Muscle of leg (tissue), 16 donors: ENCODE measurements at places on chromosomes 4 and X.

GRCh38 chr4:80336582-80336981 is 1.1 kb downstream of the CFAP299 start:
- peak; percentile 37 for DNase-seq

GRCh38 chr4:176540814-176541213 is 221.0 kb downstream of the SPCS3 start:
- DNase-seq, result no peak

DNA sequence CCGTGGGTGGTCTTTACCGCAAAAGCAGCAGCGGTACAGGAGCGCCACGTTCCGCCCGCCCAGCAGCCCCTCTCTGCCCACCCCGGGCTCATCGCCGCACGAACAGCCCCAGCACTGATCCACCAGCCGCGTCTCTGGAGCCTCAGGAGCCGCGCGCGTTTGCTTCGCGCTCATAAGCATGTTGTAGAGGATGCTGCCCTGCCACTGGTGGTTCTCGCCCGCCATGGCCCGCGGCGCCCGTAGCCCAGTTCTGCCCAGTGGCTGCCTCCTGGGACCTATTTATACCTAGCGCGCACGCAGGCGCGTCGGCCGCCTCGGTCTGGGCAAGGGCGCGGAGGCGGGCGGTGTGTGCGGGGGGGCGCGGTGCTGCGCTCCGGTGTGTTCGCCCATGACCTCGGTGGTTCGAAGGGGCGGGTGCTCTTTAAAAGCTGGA is at the start of gene NR0B1:
Gene NR0B1 (minus strand): TSS at position 252 of the 433 bp plus-strand sequence. CDS start 27 bp downstream, at position 225.
- no peak for DNase-seq

DNA sequence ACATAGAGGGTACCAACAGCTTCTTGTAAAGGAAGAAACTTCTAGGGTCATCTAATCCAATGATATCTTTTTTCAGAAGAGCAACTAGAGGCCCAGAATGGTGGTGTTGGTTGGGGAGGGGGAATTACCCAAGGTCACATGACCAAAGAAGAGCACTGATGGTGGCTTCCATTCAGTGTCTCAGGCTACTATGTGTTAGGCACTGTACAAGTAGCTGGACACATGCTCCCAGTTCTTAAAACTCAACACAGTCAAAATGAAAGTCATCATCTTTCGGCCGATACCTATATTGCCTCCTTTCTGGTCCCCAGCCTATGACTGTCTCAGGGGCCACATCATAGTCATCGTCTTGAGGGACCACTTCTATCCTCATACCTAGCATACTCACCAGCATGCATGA is 88.1 kb downstream of the ARHGAP6 start:
- DNase-seq, result no peak

DNA sequence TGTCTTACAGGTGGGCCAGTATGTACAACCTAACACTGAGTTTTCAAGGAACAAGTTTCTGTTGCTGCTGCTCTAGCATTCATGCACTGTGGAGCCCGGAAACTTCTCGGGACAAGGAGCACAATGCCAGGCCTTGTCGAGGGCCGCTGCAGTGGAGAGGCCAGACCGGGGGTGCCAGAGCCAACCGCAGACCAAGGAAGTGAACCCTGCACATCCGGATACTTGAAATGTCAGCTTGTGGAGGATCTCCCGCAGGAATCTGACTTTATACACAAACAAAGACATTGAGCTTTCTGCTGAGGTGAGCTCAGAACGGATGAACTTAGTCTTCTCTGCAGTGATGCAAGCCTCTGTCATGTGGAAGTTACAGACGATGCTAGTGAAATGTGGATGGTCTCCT is 99.5 kb downstream of the ZNF827 start:
- no peak for DNase-seq

DNA sequence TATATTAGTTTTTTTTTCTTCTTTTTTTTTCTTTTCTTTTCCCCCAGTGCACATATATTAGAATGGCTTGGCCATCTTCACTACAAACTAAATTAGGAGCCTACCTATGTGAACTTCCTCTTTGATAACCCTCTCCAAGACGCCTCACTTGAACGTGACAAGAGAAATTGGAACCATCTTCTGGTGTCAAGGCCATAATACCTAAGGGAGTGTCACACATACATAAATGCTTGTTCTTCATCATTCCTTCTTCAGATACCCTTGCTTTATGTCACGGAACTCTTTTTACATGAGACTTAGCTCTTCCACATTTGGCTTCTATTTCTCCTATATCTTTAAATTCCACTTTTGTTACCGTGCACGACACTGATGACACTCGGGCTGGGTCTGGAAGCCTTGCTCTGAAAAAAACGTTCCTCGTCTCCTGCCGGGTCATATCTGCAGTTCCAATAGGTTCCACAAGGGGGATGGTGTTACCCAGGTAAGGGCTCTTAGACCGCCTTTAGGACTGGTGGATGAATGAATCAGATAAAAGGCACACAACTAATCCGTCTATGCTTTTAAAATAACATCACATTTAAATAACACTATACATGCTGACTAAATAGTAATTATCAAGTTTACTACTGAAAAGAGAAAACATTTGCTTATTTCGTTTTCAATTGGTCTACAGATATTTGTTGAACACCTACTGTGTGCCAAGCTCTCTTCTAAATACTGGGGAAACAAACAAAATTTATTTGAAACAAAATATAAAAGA is 19.9 kb downstream of the DGAT2L6 start:
- DNase-seq, result peak; percentile 22

GRCh38 chr4:25076625-25077398 is 46.1 kb upstream of the LGI2 start:
- peak; percentile 62 for DNase-seq

DNA sequence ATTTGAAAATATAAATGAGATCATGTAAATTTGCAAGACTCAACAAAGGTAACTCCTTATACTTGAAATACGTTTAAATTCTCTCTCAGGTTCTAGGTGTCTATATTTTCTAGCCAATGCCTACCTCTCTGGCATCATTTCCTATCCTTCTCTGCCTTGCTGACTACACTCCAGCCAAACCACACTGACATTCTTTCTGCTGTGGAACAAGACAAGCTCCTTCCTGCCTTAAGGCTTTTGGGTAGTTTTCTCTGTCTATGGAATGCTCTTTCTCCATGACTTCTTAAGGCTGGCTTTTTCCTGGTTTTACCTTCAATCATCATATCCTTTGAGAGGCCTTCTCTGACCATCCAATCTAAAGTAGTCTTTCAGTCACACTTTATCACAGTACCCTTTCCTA is 201.0 kb downstream of the SPRY1 start:
- no peak for DNase-seq

DNA sequence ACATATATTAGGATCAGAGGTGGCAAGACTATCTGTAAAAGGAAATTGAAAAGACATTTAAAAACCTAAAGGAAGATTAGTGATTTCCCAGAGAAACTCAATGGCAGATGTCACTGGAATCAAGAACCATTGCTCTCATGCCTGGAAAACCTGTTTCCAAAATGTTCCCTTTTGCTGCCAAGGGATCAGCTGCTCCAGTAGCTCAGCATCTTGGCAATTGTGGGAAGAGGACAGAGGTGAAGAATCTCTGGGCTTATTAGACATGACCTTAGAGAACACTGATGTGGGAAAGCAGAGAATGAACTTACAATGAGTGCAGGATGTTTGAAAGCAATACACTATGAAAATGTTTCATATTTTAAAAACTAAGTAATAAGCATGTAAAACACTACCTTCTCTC is 98.3 kb downstream of the SHROOM3 start:
- peak; percentile 79 for DNase-seq

DNA sequence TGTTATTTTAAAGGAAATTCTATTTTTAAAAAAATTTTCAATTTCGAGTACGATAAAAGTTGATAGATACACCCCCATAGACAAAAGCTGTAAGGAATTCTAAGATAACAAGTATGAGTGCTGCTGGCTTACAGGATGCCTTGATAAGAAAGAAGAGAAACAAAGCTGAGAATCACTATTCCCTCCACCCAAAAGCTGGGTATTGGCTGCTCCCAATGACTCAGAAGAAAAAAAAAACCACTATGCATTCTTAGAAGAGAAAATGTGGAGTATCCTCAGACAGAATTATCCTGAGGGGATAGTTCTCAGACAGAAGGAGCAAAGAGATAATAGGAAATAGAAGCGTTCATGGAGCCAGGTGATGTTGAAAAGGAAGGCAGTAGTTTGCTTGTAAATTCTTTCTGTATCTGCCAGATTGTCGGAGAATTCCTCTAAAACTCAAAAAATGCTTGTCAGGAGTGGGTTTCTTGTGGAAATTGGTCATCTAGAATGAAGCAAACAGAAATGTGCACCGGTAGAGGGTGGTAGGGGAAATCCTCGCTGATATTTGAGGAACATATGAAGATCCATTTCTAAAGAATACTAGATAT is 217.5 kb upstream of the ADAMTS3 start:
- no peak for DNase-seq

DNA sequence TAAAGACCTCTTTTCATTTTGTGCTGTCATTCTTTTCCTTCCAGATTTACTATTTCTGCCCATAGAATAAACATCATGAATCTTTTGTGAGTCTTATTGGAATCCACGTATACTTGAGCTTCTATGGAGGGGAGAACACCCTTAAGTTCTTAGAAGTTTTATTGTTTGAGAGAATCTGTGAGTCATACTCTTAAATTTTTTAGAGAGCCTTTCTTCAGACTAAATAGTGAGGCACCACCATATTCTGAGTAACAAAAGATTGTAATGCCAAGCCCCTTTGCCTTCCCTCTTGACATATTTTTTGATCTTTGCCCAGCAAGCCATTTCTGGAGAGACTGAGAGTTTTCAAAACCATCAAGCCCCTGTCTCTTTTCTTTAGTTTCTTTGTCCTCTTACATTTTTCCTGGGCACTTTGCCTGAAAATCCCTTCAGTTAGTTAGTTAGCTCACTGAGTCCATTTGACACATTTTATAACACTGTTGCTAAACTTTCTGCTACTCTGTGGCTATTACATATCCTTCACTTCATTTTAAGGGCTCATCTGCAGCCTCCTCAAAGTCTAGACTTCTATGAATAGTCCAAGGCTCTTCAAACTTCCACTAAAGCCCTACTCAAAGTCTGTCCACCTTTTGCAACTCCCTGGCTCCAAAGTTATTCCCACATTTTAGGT is 65.3 kb upstream of the NDUFC1 start:
- DNase-seq, result no peak

GRCh38 chrX:65744965-65745364 is 77.5 kb downstream of the MSN start:
- DNase-seq, result no peak

DNA sequence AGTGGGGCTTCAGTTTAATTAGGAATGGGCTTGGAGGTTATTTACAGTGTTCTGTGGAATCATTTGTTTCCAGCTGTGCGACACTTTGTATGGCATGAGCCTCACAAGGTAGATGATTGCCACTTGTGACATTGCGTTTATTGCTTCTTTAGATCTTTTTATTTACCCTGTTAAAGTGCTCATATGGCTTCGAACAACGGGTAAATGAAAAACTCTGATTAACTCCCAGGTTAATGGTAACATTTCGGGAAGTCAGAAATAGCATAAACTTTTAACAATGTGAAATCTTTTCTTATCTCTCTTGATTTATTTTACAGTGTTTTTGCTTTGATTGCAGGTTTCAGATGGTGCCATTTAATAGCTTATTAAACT is 494.3 kb downstream of the IDS start:
- DNase-seq, result no peak

- DNase-seq, result peak; percentile 53
Observed at GRCh38 chr4:121668368-121669162, 28.2 kb downstream of the ANXA5 start.

DNA sequence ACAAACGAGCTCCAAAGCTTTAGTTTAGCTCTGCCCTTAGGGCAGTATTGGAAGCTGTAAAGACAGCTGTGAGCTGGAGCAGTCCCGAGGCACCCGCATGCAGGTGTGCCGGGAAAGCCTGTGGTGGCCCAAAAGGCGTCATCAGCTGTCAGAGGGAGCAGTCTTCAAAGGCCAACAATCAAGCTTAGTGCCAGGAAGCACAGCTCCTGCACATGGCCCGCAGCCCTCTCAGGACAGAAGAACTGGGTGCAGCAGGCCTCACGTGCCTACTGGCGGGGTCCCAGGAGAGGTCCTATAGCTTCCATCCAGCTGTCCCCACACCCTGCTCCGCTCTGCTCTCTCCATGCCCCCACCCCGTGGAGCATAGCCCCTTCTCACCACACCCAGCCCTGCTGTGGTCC is 92.2 kb upstream of the TRIM2 start:
- no peak for DNase-seq

GRCh38 chr4:1191621-1192020 is 19.2 kb upstream of the SPON2 start:
- peak; percentile 16 for DNase-seq

DNA sequence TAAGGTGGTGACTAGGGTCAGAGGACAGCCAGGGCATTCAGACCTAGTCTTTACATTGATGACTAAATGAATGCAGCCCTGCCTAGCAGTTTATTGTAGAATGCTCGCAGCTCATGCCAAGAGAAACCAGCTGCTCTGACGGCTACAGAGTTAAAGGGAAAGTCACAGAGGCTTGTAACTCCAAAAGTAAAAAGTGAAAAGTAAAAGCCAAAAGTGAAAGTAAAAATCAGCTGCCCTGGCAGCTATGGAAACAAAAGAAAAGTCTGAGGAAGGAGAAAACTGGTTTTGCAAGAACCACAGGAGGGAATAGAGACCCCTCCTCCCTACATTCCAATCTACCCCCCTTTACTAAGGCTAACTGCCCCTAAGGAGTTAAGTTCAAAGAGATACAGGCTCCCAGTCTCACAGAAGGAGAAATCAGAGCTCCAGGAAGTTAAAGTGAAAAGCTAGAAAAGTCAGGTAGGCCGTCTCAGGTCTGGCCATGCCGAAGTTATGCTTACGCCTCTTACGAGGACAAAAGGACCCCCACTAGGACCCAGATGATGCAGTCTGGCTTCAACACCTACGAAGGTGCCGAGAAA is 6.0 kb downstream of the GAGE10 start:
- DNase-seq, result peak; percentile 55

DNA sequence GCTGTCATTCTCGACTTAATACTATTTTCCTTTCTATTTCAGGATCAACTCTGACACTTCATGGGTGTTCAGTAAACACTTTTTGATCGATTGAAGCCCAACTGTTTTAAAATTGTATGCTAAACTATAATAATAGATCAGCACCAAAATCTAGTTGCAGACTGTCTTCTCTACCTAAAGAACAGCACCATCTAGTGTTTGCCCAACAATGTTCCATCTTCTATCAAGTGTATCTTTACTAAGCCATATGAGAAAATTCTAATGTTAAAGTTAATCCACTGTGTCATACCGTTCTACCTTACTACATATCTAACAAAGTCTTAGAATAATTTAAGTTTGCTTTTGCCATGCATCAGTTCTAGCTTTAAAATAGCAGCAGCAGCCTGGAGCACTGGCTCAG is 113.0 kb upstream of the PRDX4 start:
- peak; percentile 58 for DNase-seq

- DNase-seq, result no peak
Observed at GRCh38 chrX:72492499-72492898, 80.1 kb downstream of the HDAC8 start.

GRCh38 chr4:72314869-72315268 is 254.2 kb downstream of the ADAMTS3 start:
- peak; percentile 86 for DNase-seq

- peak; percentile 77 for DNase-seq
Observed at GRCh38 chr4:88219099-88219498, 60.7 kb upstream of the ABCG2 start.

DNA sequence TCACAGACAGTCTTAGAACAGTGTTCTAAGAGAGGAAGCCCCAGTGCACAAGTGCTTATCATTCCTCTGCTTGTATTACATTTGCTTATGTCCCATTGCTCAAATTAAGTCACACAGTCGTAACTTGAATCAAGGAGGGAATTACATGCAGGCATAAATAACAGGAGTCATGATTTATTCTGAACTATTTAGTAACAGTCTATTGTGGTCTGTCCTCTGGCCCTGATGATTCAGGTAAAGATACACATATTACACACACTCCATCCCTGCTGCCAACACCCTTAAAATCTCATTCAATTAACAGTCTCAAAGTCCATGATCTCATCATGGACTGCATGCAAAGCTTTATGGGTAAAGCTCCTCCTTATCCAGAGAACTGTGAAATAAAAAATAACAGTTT is 60.1 kb downstream of the GRIA2 start:
- DNase-seq, result no peak
